ENCODE measurements at places on chromosomes 3 and 15.

DNA sequence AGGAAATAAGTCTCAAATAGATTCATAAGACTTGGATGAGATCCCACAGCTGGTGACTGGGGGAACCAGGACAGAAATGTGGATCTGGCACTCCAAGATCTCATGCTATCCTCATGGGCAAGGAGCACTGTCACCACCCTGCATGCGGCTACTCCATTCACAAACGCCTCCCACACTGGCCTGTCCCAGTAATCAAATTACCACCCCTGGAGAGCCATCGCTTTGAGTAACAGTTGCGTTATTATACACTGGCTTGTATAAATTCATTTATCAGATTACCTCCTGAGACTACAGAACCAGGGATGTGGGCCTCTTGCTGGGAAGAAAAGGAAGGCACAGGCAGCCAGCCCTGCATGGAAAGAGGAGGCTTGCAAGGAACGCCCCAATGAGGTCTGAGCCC lies 27.9 kb upstream of the SLC25A36 start:
- DNase-seq, result no peak

DNA sequence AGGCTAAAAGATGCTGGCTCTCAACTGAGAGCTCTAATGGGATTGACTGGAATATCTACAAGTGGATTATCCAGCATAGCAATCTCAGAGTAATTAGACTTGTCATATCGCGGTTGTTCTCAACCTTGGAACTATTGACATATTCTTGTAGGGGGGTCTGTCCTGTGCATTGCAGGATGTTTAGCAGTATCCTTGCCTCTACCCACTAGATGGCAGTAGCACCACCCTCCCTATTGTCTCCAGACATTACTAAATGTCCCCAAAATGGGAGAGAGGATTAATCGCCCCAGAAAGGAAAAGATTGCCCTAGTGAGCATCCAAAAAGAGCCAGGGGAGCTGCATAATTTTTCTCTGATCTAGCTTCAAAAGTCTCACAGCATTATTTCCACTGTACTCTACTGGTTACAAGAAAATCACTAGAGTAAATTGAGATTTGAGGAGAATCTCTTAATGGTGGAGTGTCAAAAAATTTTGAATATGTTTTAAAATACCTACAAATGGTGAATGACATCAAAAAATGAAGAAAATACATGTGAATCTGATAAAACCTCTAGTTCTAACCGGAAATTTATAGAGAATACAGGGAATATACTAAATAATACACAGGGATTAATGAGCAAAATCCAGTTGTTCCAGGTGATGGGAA lies 388.2 kb upstream of the AGTR1 start:
- no peak for DNase-seq

- DNase-seq, result no peak
These were observed 335.1 kb downstream of the EFHB start for GRCh38 chr3:19598870-19599269.

DNA sequence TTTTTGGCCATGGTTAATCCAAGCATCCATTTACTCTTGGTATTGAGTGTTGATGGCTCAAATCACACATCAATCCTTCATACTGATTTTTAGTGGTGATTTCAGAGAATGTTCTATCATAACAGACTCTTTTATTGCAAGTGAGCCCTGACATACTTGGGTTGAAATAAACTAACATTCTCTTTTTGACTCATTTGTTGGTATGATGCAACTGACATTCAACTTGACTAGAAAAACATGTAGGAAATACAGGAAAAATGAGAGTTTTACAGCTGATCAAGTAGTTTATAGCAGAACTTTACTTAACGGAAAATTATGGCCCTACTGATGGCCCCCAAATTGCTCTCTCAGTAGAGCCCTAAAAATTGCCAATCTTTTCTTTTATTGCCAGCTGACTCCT lies 173.9 kb upstream of the CD96 start:
- no peak for DNase-seq

DNA sequence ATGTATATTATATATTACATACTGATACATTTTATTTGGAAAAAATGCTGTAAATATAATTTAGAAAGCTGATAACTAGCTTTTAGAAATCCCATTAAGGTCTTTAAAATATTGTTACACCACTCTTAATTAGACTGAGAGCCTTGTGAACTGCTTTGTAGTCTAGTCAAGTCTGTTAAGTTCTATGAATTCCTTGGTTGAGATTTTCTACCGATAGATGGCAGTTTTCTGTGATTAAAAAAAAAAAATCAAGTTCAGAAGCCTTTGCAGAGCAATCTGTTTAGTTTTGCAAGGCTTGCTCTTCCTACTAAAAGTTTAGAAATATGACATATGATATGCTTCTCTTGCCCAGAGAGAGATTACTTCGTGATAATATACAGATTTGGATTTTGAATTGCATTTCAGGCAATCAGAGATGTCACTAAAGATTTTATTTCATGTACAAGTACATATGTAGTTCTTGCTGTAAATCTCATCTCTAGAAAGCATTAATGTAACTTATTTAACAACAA lies 60.4 kb upstream of the SLITRK3 start:
- no peak for DNase-seq

DNA sequence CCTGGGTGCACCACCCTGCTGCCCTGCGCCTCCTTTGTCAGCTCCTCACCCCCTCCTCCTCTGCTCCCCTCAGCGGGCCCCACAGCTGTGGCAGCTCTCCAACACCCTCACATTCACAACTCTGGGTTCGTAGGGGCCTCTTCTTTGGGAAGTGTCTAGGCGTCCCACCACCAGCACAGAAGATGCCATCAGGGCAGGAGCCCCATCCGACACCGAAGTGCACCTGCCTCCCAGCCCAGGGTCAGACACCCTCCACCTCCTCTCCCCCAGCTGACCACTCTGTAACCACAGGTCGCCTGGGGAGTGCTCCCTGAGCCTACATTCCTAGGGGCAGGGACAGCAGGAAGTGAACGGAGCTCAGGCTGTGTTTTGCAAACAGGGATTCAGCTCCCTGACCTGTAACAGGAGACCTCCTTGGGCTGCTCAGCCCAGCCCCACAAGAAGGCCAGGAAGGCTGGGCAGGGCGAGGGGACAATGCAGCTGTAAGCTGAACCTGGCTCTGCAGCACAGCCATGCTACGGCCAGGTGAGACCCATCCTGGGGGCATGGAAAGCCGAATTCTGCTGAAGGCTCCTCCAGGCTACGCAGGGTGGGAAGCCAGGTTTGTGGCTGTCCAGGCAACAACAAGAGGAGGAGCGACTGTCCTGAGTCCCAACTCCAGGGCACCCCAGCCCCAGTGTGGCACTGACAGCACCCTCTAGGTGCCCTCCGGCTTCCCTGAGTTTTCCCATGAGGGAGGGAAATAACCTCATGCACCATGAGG lies 269.0 kb downstream of the GOLGA6L6 start:
- DNase-seq, result no peak

DNA sequence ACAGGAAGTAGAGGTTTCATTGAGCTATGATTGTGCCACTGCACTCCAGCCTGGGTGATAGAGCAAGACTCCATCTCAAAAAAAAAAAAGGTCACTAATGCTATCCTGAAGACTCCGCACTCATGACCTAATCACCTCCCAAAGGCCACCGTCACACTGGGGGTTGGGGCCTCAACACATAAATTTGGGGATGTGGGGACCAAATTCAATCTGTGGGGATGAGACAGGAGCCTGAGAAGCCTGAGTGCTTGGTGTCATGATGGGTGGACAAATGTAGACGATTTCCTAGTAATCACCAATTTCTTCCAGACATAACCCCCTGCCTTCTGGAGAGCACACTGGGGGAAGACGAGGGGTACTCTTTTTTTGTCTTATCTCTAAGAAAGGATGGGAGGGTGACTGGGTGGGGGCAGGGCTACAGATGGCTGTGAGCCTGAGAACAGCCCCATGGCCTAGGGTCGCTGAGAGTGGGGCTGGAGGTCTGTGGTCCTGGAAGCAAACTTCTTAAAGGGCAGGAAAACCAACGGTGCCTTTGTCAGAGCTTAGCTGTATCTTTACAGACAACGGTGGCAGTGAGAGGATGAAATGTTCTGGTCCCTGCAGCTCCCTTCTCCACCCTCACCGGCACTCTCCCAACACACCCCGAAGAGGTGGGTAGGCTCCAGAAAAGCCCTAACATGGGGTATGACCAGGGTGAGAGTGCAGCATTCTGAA lies 16.6 kb upstream of the KLF13 start:
- no peak for DNase-seq

DNA sequence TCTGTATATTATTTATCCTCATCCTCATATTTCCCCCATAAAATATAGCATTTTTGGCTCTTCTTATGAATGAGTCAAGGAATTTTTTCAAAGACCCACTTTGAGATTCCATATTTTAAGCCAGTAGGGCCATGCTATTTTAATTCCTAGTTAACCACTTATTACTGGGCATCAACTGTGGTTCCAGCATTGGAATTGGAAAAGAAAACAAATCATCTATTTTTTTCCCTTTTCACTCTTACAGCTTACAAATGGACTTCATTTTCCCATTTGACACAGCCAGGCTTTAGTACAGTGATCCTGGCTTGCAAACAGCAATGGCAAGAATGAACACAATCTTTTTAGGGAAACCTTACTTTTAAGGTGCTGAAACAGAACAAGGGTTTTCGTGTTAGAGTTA lies 19.4 kb upstream of the PLCL2 start:
- DNase-seq, result no peak

DNA sequence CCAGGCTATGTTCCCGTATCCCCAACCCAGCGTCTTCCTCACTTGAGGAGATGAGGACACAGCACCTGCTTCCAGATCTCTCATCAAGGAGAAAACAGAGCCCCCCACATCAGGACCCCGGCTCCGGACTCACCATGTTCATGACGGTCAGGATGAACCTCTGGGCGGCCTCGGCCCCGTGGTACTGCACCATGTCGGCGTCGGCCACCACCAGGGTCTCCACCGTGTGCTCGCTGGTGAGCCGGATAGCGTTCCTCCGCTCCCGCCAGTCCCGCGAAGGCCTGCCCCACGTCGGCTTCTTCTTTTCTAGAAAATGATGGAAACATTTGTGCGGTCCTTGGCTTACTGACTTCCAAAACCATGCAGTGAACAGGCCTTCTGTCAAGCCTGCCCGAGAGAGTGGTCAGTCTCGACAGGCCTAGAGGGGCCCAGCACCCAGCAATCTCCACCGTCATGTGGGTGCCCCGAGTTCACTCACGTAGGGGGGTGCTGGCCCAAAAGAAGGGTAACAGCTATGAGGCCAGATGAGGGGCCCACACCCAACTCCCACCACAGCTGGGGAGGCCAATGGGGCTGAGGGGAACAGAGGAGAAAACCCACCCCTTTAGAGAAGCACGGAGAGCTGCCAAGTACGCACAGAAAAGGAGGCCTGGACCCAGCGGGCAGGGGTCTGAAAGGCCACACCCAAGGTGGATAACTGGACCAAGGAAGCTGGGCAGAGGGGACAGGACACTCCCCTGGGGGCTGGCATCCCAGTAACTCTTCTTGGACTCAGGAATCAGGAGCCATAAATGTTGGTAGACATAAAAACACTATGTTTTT lies 60.5 kb downstream of the ADAMTS17 start:
- DNase-seq, result no peak

DNA sequence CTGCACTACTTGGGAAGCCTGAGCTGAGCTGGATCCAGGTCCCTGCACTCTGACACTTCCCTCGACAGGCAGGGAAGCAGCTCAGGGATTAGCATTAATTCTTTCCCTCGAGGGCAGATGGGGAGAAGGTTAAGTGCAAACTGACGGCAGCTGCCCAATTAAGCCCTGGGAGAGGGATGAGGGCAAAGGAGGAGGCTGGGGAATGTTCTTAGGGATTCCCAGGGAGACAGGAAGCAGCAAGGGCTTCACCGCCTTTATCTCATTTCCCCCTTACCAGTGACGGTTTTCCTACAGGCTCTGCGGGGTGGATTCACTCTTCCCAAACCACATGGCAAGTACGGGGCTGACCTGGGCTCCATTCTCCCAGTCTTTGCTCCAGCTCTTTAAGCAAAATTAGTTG lies 519.0 kb upstream of the PROK2 start:
- DNase-seq, result no peak

GRCh38 chr3:13590841-13591520 lies 42.1 kb downstream of the FBLN2 start:
- DNase-seq, result no peak

- no peak for DNase-seq
These were observed 31.7 kb downstream of the SPINK8 start for GRCh38 chr3:48301800-48302166.

DNA sequence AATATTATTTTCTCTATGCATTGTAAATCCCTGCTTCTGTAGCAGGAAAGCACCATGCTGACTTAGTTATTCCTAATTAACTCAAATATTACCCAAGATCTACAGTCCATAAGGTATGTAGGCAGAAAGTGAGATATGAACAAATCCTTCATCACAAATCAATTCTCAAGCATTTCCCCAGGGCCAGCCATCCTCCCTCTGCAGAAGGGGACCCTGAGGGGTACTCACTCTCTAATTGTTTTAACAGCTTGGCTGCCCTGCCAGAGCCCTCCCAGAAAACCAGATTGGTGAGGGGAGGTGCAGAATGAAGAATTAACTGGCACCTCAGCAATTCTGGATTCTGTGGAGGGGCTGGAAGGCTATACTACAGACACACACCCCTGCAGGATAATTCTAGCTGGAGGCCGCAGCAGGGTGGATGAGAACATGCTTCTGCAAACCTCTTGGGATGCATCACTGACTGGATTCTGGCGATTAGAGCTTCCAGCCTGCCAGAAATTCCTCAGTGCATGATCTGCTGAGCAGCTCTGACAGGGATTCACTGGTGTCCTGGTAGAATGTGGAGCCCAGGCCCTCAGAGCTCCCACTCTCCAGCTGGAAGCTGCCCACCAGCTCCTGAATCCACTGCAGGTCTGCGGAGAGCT lies 88.6 kb upstream of the HERC1 start:
- no peak for DNase-seq

GRCh38 chr3:31461426-31461825 lies 71.3 kb upstream of the STT3B start:
- DNase-seq, result no peak

- no peak for DNase-seq
These were observed 137.6 kb upstream of the TRIM42 start for GRCh38 chr3:140540262-140540661.

GRCh38 chr3:189458528-189458927 lies 172.7 kb upstream of the TP63 start:
- no peak for DNase-seq

DNA sequence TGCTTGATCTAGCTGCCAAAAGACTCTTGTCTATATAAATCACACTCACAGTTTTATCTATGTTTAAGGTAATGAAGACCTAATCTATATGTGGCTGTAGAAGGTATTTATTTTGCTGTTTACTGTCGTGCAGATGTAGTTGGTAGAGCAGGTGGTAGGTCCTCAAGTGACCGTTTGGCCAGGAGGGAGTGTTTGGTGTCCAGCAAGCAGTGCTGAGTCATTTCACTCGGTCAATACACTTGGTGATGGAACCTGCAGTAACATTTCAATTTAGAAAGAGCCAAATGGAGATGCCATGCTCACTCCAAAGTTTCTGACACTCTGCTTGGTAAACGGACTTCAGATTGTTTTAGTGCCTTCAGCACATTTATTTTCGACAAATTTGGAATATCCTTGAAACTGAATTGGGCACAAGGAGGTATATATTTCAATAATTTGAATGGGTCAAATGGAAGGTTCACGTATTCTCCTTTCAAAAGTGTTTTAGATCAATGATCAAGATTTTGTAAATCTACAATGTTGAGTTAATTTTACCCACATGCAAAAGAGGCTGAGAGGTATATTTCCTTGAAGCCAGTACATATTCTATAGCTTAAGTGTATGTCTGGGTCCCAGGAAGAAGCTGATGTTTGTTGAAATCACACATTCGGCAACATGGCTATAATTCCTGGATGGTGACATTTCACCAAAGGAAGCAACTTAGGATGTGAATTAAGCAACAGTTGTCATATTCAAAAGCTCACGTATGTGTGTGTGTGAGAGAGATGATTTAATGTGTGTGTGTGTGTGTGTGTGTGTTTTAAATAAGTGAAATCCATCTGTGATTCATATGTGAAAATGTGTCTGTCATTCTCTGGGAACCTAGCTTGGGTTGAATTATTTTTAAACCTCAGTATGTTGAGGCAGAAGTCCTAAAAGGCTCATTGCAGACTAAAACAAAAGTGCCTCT lies 7.7 kb upstream of the CX3CR1 start:
- no peak for DNase-seq
